ENCODE measurements at places on chromosomes 13 and 19.

GRCh38 chr19:48290771-48291488, 21.0 kb downstream of the ZNF114 start:
- peak; percentile 38 for DNase-seq

GRCh38 chr13:113490496-113491417, at the start of gene DCUN1D2:
Gene DCUN1D2 (minus strand): TSS chr13:113490711. CDS start chr13:113490669, 42 bp downstream.
- DNase-seq = peak; percentile 98

- DNase-seq = no peak
Observed at GRCh38 chr13:103324641-103325040, 258.4 kb upstream of the SLC10A2 start.

DNA sequence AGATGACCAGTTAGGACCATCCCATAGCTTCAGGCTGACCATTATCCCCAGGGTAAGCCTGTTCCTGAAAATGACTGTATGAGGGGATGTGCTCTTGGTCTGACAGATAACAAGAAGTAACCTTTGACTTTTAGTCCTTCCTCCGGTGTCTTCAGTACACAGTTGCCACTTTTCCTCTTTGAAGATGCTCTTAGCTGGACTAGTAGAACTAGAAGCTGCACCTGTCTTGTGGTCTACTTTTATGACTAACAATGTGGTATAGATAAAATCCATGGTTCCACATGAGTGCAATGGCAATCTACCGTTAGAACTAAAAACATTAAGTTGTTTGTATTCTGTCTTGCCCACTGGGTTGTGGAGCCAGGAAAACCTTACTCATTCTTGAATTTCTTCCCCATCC, 5.9 kb upstream of the RUBCNL start:
- no peak for DNase-seq

All from NCI-H1105 (cell line).